ENCODE measurements at places on chromosomes 13 and 19.

- no peak for DNase-seq
Measured at GRCh38 chr19:55306712-55307111, 18.4 kb downstream of the TMEM150B start.

GRCh38 chr13:33213024-33213768, 72.4 kb downstream of the STARD13 start:
- no peak for DNase-seq

GRCh38 chr19:50449236-50449899, 16.7 kb downstream of the MYBPC2 start:
- DNase-seq: no peak

DNA sequence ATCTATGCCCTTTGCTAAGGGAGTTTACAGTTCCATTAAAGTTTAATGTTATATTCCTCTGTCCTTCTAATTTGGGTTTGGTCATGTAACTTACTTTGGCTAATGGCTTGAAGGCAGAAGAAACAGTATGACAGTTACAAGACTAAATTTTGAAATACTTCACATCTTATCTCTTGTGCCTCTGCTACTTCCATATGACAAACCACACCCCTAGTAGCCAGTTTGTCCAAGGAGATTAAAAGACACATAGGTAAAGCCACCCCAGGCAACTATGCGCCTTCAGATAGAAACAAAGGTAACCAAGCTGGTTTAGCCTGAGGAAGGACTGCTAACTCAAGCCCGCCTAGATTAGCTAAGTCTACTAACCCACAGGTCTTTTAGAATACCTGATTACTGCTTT, 273.4 kb upstream of the MIR17HG start:
- no peak for DNase-seq

DNA sequence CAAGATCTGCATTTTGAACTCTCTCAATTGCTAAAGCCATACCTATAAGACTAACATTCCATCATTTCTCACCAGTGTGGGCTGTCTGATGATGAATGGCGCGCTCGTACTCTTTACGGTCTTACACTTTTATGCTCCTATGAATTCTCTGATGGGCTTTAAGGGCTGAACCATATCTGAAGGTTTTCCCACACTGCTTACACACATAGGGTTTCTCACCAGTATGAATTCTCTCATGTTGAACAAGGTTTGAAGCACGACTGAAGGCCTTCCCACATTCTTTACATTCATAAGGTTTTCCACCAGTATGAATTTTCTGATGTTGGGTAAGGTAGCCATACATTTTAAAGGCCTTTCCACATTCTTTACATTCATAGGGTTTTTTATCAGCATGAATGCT, 18.8 kb upstream of the ZNF607 start:
- no peak for DNase-seq

DNA sequence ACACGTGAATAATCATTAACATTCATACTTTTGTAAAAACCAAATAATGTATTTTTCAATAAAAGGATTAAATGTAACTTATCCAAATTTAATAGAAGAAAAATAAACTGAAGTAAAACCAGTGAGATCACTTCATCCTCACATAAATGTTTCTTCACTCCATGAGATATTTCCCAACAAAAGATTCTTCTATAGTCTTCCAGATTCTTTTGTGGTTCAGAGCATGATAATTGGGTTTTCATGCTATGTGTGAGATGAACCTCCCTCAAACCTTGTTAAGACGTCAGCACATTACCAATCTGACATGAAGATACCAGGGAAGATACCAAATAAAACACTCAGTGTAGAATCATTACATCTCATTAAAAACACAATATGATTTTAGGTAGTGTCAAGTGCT, 62.9 kb upstream of the OXGR1 start:
- DNase-seq: no peak

GRCh38 chr19:40502647-40503319, 36.0 kb downstream of the SPTBN4 start:
- DNase-seq: no peak

GRCh38 chr13:87975035-87975434, 303.9 kb downstream of the SLITRK5 start:
- no peak for DNase-seq

DNA sequence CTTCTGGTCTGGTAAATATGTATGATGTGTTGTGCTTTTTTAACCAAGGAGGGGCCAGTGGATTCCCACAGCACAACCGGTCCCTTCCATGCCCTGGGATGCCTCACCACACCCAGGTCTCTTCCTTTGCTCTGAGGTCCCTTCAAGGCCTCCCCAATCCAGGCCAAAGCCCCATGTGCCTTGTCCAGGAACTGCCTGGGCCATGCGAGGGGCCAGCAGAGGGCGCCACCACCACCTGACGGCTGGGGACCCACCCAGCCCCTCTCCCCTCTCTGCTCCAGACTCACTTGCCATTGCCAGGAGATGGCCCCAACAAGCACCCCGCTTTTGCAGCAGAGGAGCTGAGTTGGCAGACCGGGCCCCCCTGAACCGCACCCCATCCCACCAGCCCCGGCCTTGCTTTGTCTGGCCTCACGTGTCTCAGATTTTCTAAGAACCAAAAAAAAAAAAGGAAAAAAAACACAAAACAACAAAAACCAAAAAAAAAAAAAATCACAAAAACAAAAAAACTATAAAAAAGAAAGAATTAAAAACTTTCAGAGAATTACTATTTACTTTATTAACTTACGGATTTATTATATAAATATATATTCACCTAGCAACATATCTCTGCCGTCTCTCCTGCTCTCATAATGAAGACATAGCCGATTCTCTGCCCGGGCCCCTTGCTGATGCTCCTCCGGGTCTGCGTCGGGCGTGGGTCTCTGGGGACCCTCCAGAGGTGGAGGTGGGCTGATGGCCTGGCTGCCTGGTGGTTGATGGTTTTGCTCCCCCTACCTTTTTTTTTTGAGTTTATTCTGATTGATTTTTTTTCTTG, 14.4 kb downstream of the CAPN12 start:
- no peak for DNase-seq

DNA sequence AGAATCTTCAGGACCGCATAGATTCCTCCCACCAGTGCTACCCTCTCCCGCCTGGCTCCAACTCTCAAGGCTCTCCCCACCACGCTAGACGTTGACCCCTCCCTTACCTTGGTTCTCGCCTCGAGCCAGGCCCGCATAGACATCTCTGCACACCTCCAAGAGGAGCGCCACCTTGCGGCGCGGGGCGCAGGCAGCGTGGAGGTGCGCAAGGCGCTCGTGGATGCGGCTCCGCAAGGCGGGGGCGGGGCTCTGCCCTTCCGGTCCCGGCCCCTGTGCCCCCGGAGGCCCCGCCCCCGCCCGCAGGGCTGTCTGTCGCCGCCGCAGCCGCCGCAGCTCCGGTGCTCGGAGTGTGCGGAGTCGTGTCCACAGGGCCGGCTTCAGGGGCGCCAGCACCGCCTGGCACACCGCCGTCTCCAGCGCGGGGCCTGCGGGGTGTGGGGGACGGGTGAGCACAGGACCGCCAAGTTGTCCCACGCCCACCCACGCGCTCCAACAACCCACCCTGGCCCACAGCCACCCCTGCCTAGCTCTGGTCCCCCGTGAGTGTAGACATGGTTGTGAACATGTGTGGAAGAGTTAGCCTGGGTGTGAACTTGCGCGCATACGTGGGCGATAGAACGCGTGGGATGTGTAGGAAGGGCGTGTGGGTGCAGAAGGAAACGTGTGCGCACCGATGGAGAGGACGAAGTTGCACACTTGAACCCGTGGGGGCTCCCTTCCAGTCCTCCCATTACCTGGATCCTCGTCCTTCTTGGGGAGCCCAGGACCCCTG, 8.1 kb downstream of the RINL start:
- peak; percentile 37 for DNase-seq

DNA sequence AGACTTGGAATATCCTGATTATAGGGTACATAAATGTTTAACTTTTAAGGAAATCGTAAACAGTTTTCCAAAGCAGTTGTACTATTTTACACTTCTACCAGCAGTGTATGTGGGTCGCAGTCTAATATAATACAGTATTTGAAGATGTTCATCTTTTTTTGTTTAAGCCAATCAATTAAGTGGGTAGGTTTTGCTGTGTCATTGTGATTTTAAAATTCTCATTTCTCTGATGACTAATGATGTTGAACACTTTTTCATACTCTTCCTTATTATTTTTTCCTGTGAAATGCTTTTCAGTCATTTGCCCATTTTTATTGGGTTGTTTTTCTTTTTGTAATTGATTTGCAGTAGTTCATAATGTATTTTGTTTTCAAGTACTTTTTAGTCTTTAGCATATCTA, 2689.7 kb downstream of the PCDH9 start:
- DNase-seq: no peak

GRCh38 chr13:41398494-41399170, 58.7 kb upstream of the RGCC start:
- no peak for DNase-seq

DNA sequence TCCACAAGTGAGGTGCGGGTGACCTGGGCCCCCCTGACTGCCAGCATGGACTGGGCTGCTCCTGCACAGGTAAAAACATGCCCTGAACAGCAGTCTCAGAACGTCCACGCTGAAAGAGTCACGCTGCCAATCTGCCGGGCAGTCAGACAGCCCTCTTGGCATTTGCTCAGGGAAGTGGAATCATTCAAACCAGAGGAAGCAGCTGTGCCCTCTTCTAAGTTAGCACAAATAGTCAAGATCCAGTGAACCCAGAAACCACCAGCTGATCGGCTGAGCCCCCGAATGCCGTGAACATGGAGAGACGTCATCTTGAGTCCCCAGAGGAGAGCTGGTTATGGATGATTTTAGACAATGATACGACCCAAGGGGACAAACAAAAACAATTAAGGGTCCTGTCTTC, 34.4 kb downstream of the KLF2 start:
- DNase-seq: no peak

DNA sequence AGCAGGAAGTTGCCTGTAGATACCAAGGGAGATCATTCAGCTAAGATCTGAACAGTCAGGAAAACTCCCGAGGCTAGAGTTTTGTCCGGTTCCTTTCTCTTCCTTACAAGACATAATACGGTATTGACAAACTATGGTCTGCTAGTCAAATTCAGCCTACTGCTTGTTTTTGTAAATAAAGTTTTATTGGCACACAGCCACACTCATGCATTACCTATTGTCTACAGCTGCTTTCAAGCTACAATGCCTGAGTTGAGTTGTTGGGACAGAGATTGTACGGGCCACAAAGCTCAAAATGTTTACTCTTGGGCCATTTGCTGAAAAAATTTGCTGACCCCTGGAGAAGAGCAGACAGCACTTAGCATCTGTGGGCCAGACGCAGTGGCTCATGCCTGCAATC, 2.5 kb downstream of the SLC1A6 start:
- DNase-seq: no peak

DNA sequence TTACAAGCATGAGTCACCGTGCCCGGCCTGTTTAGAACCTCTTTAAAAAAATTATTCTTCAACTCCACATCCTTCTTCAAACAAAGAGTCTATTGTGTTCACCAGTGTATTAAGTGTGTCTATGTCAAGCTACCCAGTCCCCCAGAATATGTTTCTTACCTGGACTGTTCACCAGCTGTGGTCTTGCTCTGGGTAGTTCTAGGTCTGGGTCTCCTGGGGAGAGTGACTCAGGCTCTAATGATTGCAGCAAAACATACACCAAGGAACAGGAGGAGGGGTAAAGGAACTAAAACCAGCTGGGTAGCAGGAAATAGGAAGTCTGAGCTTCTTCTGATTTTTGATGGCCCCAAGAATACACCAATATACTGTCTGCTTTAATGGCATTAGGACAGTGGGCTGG, at the start of gene FPR1:
TSS of gene FPR1 (minus strand) at position 224 of the 400 bp plus-strand sequence. CDS start 4,884 bp downstream, outside the sequence.
- no peak for DNase-seq

- DNase-seq: no peak
Measured at GRCh38 chr13:42324704-42325103, 52.8 kb downstream of the AKAP11 start.

GRCh38 chr19:53041366-53041765, 3.2 kb upstream of the ERVV-2 start:
- DNase-seq: no peak

DNA sequence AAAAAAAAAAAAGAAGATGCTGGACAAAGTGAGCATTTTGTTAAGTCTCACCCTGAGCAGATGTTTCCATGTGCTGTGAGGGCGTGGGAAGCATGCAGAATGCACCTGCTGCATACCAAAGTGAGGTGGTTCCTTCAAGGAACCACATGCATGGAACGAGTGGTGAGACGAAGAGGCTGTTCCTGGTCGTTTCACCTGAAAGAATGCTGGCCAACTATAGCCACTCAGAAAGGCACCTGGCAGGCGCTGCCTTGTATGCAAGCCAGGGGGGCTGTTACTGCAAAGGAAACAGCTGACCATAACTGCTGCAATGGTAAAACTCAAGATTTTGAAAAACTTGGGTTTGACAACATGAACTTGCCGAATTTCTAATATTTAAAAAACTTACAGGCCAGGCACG, 14.7 kb downstream of the MIER2 start:
- no peak for DNase-seq

DNA sequence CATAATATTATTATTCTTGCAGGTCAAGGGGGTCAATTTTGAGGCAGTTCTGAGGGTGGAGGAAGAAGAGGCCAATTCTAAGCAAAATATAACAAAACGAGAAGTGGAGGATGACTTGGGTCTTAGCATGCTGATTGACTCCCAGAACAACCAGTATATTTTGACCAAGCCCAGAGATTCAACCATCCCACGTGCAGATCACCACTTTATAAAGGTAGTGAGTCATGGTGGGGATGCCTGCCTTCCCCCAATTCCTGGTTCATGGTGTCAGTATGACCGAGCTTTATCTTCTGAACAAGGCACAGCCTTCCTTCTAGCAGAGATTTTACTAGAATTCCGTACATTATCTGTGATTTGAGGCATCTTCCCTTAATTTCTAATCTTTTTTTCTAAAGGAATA, 9.4 kb upstream of the DCUN1D2 start:
- DNase-seq: no peak

DNA sequence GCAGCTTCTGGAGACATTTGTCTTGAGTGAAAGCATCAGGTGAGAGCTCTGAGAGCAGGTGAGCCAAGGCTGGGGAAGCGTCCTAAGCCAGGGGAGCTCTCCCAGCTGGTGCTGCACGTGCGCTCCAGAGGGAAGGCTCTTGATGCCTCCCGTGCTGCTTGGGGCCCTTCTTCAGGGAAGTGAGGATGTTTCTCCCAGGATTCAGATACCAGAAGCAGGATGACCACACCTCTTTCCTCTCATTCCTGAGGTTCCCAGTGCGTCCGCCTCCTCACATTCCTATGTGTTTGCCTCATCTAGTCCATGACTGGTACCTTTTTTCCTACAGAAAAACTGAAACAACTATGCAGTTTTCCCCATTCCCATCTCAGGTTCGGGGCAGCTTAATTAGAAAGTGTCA, 231.0 kb upstream of the IRS2 start:
- DNase-seq: no peak

- no peak for DNase-seq
Measured at GRCh38 chr19:5950741-5951140, 27.2 kb downstream of the RANBP3 start.

- DNase-seq: no peak
Measured at GRCh38 chr19:32599736-32600157, 18.8 kb downstream of the PDCD5 start.

DNA sequence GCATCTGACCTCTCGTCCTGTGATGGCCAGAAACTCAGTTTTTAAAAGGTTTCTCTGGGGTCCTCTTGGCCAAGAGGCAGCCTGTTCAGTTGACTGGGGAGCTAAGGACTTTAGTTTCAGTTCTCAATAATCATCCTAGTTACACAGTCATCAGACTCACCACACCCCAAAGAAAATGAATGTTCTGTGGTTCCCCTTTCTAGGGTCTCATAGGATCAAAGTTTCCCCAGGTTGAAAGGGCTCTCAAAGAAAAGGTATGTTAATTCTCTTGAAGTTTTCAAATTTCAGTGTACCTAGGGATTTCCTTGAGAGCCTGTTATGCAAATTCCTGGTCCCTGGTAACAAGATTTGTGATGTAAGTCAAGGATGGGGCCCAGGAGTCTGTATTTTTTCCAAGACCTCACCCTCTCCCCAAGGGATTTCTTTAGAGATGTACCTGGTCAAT, 94.9 kb downstream of the FAM216B start:
- no peak for DNase-seq

Measured in esophagus squamous epithelium (tissue), 5 donors.